ENCODE measurements at places on chromosomes 1 and 21. TPM values are rescaled to one million over a fixed set of nuclear protein-coding genes. Genes with fewer than 3 reads are reported as not detected.

DNA sequence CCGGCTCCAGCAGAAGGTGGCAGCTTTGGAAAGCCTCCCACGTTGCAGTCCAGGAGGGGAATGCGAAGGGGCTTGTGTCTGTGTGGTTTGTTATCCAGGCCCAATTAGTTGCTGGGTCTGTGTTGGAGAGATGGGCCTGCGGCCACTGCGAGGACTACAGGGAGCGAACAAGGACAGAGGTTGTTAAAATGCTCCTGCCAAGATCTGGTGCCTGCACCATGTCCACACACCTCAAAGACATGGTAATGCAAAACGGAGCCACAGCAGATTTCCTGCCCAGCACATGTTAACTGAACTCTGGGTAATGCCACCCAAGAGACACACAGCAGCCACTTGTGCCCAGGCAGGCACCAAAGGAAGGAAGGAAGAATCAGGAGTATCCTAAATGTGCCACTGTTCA is 18.6 kb downstream of the GRIK3 start:
- no peak for DNase-seq

GRCh38 chr1:6771441-6771769 is 13.8 kb upstream of the CAMTA1 start:
- DNase-seq: no peak

DNA sequence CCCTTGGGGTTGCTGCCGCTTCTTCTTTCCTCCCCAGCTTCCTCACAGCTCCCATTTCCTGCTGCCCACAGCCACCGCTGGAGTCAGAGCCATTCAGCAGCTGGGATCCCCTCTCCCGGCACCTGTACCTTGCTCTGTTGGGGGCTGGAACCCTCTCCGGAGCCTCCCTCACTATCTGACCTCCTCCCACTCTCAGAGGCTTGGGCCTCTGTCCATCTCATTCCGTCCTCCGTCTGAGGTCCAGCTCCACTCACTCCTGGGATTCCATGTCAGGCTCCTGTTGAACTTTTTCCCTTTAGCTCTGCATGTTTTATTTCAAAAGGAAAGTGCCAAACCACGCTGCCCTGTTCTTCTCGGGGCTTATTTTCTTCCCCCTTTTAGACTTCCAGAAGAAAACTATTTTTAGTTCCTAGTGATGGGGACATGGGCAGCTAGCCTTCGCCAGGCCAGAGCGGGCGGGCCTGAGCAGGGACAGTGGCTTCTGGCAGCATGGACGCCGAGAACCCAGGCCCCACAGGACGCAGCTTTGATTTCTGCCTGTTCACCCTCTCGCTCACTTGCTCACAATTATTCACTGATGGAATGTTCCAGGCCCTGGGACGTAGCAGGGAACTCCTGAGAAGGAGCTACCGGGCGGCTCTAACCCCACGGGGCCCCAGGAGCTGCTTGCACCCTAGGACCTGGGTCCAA is 79.2 kb downstream of the ARHGEF10L start:
- no peak for DNase-seq

GRCh38 chr1:232059726-232060374 is 433.3 kb downstream of the DISC1 start:
- no peak for DNase-seq

DNA sequence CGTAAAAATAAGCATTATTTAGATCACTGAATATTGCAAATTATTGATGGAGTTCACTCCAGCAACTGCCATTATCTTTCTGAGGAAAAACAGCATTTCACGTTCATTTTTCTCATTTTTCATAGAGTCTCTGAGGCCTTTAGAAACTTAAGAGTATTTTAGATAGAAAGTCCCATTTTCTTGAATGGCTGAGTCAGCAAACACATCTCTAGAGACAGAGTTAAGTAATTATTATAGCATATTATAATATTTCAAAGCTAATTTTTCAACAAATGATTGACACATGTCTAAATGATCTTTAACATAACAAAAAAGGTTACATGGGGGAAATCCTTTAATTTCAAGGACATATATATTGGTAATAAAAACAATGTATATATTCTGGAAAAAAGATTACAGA is 31.8 kb downstream of the RGS18 start:
- DNase-seq: no peak

DNA sequence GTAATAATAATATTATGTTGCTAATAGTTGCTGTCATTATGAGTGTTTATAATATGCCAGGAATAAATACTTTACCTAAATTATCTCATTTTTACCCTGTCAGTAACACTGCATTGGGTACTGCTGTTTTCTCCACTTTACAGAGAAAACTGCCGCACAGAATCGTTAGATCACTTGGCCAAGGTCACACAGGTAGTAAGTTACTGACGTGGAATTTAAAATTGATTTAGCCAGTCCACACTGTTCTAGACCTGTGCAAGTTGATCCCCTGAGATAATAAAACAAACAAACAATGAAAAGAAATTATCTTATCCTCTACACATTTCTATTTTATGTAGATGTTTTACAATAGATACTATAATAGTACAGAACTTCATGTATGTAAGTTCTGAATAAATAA is 174.1 kb downstream of the ROR1 start:
- no peak for DNase-seq

DNA sequence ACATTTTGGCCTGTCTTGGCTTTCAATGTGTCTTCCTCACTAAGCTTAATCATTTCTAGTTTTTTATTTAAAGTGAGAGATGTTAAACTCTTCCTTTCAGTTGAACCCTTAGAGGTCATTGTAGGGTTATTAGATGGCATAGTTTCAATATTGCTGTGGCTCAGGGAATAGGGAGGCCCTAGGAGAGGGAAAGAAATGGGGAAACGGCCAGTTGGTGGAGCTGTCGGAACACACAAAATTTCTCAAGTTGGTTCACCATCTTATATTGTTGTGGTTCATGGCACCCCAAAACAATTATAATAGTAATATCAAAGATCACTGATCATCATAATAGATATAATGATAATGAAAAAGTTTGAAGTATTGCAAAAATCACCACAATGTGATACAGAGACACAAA is 31.4 kb upstream of the KAZN start:
- no peak for DNase-seq

GRCh38 chr1:216476341-216476740 is 53.1 kb upstream of the USH2A start:
- DNase-seq: no peak

DNA sequence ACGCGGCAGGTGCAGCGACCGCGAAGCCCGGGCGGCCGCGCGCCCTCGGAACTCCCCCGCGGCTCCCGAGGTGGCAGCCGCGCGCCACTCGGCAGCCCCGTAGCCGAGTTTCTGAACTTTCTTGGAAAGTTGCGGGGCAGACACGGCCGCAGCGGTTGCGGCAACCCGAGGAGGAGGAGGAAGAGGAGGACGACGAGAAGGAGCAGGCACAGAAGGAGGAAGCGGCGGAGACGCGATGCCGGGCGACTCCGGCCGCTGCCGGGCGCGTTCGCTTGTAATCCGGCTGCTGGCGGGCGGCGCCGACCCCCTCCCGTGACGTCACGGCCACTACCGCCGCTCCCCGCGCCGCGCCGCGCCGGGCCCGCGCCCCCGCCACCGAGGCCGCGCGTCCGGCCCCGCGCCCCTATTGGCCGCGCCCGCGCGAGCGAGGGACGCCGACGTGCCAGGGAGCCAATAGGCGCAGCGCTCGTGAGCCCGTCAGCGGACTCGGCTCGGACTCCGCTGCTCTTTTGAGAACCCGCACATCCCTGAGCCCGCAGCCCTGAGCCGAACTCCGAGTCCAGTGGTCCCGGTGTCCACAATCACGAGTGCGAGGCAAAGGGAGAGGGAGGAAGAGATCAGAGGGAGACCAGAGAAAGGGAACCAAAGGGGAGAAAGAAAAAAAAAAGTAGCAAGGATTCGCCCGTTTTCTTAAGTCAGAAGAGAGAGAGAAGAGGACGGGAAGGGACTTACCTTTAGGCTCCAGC is 736 bp upstream of the BARHL2 start:
- DNase-seq: no peak

- DNase-seq: peak; percentile 41
These were observed 3.2 kb downstream of the RNF187 start for GRCh38 chr1:228490120-228491078.

DNA sequence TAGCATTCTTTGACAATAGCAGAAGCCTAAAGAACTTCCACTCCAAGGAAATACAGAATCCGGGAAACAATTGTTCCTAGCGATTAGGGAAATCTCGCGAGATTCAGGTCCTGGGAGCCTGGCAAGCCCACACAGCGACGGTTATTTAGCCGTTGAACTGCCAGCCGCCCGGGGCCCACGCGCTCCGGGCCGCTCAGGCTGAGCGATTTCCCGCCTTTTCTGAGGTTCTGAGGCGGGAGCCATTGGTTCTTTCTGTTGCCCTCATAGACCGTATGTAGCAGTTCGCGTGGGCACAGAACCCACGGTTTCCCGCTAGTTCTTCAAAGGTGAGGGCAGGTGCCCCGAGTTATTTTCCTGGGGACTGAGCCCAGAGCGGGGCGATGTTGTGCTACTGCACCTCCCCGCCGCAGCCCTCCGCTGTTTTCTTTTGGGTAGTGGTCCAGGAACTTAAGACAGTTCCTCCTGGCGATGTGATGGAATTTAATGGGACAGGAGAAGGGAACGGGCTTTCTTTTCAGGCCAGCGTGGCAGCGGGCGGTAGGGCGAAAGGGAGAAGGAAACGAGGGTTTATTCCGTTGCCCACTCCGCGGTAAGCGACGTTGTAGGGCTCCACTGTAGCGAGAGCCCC is at the start of gene SYCP1:
SYCP1 (plus strand) TSS at position 171 of the 628 bp plus-strand sequence. CDS start 602 bp downstream, outside the sequence.
- no peak for DNase-seq

- no peak for DNase-seq
These were observed 37.9 kb upstream of the EEIG2 start for GRCh38 chr1:108521990-108522393.

- DNase-seq: no peak
These were observed 84.9 kb downstream of the CLEC20A start for GRCh38 chr1:178411756-178412399.

DNA sequence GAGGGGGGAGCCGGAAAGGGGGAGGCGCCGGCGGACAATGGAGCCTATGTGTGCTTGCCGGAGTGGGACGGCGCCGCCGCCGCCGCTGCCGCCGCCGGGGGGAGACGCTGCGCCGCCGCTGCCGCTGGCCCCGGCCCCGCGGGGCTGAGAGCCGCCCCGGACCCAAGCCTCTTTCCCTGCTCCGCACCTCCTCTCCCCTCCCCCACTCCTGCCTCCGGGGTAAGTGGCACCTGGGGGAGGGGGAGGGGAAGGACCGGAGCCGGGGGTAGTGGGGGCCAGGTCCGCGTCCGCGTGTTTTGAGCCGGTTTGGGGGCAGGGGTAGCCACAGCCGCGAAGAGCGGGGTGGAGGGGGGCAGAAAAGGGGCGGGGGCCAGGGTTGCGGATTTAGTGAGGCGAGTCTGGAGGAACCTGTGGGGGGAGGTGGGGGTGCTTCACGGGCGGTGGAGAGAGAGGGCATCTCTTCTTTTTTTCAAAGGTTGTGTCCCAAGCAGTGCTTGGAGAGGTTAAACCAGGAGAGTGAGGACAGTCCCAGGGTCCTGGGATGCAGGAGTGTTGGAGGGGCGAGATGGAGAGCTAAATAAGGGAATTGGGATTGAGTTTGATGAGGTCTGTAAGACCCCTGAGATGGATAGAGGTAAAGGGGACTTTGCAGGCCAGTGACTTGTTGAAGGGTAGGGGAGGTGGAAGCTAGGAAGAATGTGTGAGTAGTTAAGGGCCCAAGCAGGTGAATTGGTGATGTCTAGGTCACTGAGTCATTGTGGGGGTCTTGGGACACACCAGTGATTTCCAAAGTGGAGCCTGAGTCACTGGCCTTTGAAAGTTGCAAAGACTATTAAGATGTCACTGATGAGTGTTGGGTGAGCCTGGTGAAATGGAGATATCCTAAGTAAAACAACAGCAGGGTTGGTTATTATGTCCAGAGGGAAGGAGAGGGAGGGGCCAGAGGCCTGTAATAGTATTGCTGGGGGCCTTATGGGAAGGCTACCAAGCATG is 59.1 kb downstream of the BCL9 start:
- no peak for DNase-seq

DNA sequence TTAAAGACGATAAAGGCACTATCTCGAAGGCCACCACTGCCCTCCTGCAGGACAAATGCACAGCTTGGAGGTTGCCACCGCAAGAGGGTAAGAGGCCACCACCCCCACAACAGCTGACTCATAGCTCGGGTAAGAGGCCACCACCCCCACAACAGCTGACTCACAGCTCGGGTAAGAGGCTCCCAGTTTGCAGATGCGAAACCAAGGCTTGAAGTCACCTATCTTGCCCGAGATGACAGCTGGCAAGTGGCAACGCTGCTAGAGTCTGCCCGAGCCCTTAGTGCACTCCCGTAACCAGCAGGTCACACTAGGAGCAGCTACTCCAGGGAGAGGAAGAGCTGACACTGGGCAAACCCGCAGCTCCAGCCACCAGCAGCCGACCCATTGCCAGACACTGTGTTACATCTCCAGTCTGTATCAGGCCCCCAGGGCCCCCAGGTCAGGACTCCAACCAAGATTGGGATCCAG is 17.1 kb upstream of the SPSB1 start:
- peak; percentile 60 for DNase-seq

DNA sequence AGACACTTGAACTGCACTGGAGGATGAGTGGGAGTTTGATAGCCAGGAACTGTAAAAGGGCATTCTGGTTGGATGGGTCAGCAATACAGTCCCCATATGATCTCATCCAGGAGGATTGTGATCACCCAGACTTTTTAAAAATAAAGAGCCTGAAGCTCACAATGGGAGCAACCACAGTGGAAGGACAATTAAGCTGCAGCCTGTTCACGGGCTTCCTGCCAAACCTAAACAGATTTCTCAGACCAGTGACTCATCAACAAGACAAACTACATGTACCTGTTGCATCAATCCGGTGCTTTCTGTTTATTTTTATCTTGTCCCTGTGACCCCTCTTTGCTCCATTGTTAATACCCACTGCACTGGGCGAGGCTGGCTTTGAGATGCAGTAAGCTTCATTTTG is 52.3 kb downstream of the PAPPA2 start:
- no peak for DNase-seq

DNA sequence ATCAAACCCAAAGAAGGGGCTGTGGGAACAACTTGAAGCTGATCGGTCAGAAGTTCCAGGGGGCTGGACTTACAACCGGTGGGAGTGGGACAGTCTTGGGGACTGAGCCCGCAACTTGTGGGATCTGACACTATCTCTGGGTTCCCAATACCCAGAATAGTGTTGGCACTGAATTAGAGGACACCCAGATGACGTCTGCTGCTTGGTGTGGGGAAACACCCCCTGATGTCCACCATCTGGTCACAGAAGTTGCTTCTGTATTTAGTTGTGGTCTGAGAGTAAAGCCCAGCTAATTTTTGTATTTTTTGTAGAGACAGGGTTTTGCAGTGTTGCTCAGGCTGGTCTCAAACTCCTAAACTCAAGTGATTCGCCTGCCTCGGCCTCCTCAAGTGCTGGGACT is 28.8 kb downstream of the SERBP1 start:
- DNase-seq: no peak

GRCh38 chr1:222824641-222825040 is 9.8 kb downstream of the DISP1 start:
- DNase-seq: no peak

UBXN10 gene
- 5.4 TPM for total RNA-seq

MARK1 gene
- total RNA-seq: 17.7 TPM

NPL gene
- 6.7 TPM for total RNA-seq

RNF223 gene
- not detected for total RNA-seq

DNAI4 gene
- 10.3 TPM for total RNA-seq

CELA3A gene
- total RNA-seq: not detected

DIO1 gene
- not detected for total RNA-seq

LRRC39 gene
- total RNA-seq: 61.2 TPM

PRPF38A gene
- 23.1 TPM for total RNA-seq

Data from left cardiac atrium (tissue), 4 donors.